Lung (tissue), 17 donors: ENCODE measurements at places on chromosomes 3 and 15. TPM values are rescaled to one million over a fixed set of nuclear protein-coding genes. Genes with fewer than 3 reads are reported as not detected.

Gene KCNAB1
- 0.82 TPM for total RNA-seq

Gene REC114
- not detected for total RNA-seq

Gene AP3B2
- total RNA-seq: 2.2 TPM

Gene TMEM158
- 1.5 TPM for total RNA-seq

GRCh38 chr3:125160606-125161371 lies 51.8 kb downstream of the SLC12A8 start:
- H3K4me3 ChIP-seq: no peak overlapping the region
- H3K36me3 ChIP-seq: no peaks in the 10 kb centered on the region
- H3K4me1 ChIP-seq: peaks cover 13% of the 10 kb centered on the region
- no peak for DNase-seq

- no peaks in the 10 kb centered on the region for H3K4me1 ChIP-seq
- no peak overlapping the region for H3K4me3 ChIP-seq
- H3K27ac ChIP-seq: no peak overlapping the region
- H3K36me3 ChIP-seq: no peaks in the 10 kb centered on the region
Observed at GRCh38 chr15:84929795-84930603, 45.5 kb downstream of the SLC28A1 start.

GRCh38 chr3:107367353-107367752 lies 9.9 kb upstream of the CCDC54 start:
- H3K4me1 ChIP-seq: no peaks in the 10 kb centered on the region
- DNase-seq: no peak
- no peak overlapping the region for H3K4me3 ChIP-seq
- no peak overlapping the region for H3K27ac ChIP-seq
- H3K36me3 ChIP-seq: no peaks in the 10 kb centered on the region

- no peak overlapping the region for H3K4me3 ChIP-seq
- H3K27me3 ChIP-seq: no peaks in the 10 kb centered on the region
- no peak overlapping the region for H3K27ac ChIP-seq
- H3K36me3 ChIP-seq: no peaks in the 10 kb centered on the region
- DNase-seq: no peak
Observed at GRCh38 chr3:186625600-186626042, 12.8 kb downstream of the AHSG start.

DNA sequence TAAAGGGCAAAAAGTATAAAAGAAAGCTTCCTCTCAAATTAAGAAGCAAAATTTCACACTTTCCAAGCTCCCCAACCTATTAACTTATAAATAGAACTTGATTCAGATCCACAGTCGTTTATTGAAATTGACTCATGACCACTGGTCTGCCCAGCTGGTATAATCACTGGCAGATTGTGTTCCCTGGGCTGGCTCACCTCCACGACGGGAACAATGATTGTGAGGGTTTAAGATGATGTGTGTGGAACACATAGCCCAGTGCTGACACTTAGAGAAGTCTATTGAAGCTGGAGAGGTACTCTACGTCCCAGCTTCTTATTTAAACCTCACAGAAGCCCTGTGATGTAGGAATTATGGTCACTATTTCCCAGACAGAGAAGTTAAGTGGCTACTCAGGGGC lies 90.4 kb downstream of the MB21D2 start:
- no peaks in the 10 kb centered on the region for H3K27me3 ChIP-seq
- H3K4me1 ChIP-seq: peaks cover 16% of the 10 kb centered on the region
- no peak for DNase-seq
- no peaks in the 10 kb centered on the region for H3K36me3 ChIP-seq

- peaks cover 2% of the 10 kb centered on the region for H3K27me3 ChIP-seq
- no peak for DNase-seq
- no peak overlapping the region for H3K4me3 ChIP-seq
- no peaks in the 10 kb centered on the region for H3K36me3 ChIP-seq
Observed at GRCh38 chr15:45212493-45212892, 24.7 kb upstream of the SHF start.

- H3K27ac ChIP-seq: no peak overlapping the region
- no peaks in the 10 kb centered on the region for H3K27me3 ChIP-seq
- DNase-seq: no peak
Observed at GRCh38 chr15:74808840-74809229, 3.8 kb upstream of the LMAN1L start.
